ENCODE measurements at places on chromosomes 6 and 20.

DNA sequence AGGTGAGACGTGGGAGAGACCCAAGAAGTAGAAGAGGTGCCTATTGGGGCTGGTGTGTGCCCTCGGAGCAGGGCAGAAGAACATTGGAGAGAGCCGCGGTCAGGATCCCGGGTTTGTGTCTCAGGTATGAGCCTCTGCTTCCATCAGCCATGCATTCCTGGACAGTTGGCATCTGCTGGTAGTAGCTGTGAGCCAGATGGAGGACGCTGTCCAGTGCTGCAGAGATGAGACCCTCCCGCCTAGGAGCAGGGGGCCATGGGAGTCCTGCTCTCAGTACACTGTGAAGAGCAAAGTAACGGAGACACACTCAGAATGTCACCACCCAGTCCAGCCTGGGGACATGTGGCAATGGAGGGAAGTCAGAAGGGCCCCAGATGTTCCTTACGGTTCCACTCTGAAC lies 108.2 kb downstream of the CDH4 start:
- DNase-seq: no peak

DNA sequence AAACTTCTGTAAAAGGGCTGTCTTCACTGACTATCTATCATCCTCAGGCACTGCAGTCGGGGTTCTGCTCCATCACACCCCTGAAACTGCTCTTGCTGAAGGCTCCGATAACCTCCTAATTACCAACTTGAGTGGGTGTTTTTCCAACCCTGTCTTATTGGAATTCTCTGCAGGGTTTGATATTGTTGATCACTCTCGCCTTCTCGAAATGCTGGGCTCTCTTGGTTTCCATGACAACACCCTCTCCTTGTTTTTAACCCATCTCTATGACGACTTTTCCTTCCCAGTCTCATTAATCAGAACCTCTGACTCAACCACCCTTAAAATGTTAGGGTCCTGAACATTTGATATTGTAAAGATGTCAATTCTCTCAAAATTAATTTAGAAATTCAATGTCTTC lies 39.4 kb upstream of the NNAT start:
- DNase-seq: no peak

- peak; percentile 52 for DNase-seq
These were observed 22.6 kb upstream of the RIN2 start for GRCh38 chr20:19735446-19735845.

DNA sequence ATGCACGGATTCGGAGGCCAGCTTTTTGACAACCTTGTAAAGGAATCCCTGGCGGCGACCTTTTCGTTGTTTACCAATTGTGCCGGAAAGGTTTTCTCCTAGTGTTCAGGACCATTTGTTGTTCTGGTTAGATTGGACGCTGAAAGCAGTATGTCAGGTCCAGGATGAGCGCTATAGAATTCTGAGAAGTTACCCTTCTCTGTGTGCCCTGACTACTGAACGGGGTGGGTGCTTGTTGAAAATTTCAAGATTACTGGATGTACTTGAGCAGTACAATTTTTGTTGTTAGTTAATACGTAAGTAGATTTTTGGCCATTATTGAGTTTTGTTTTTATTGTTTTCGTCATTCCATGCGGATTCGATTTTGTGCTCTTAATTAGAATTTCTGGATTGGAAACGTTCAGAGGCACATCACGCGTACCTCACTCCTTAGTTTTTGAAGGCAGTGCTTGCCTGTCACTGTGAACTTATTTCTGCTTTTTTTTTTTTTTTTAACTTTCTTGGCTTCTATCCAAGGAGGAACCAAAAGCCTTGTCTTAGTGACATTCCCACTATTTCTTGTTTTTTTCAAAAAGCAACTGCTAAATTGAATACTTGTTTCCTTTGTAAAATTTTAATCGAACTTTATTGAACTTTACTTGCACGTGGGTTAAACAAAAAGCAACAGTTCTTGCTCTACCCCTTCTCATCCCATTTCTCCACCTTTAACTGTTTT lies 898 bp downstream of the XRN2 start:
- peak; percentile 43 for DNase-seq

GRCh38 chr6:106519460-106520394 lies 109.6 kb downstream of the RTN4IP1 start:
- DNase-seq: peak; percentile 77

DNA sequence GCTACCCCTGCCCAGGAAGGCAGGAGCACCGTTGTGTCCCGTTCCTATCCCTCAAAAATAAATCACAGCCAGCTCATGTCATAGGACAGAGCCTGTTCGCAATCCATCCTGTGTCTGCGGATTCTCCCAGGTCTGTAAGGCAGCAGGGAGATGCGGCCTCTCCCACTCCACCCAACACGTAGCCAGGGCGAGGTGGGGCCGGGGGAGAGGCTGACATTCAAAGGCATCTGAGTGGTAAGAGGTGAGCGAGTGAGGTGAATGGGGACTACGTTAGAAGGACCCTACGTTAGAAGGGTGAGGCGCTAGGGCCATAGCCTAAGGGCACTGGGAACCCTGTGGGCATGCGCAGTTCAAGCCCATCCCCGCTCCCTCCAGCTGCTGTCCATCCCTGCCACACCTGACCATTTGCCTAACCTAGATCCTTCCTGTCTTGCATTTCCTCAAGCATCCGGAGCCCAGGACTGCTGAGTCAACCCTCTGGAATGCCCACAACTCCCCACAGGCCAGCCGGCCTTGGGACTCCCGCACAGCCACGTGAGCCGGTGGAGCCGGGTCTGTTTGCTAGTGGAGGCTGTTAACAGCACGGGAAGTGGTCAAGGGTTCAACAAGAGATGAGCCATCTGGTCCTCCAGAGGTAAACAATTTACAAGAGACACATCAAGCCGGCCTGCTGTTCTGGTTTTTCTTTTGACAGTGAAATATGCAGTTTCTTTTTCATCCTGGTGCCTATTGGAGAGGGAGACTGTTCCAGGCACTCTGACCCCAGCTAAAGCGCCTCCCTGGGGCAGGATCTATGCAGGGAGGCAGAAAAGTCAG lies 45.9 kb downstream of the RIPOR3 start:
- no peak for DNase-seq

DNA sequence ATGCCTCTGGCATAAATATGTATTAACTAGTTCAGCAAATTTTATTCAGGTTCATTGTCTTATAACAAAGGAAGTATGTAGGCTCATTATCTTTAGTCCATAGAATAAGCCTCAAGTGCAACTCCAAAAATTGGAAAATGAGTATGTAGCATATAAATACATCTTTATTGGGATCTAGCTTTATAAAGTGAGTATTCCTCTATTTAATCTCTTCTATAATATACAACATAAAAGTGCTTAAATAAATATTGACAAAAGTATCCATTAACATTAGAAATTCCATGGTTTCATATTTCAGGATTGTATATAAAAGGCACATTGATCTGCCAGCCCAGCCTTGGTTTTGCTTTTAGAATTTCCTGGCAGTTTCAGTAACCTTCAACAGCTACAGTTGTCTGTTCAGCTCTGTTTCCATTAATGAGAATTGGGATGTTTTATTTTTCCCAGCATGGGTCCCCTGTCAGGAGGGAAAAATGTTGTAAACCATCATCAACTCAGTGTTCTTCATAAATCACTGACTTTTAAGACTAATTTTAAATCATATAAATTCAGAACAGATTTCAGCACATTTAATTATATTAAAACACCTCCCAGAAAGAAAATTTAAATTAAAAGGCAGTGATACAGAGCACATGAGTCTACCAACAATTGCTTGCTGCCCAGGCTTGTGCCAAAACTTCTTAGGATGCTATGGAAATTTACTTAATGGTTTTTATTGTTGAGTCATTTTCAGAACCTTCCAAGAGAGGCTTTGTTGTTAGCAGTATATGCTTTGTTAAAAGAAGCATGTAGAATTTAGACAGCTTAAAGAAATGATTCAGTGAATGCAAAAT lies 119.7 kb downstream of the ADGRG6 start:
- no peak for DNase-seq

DNA sequence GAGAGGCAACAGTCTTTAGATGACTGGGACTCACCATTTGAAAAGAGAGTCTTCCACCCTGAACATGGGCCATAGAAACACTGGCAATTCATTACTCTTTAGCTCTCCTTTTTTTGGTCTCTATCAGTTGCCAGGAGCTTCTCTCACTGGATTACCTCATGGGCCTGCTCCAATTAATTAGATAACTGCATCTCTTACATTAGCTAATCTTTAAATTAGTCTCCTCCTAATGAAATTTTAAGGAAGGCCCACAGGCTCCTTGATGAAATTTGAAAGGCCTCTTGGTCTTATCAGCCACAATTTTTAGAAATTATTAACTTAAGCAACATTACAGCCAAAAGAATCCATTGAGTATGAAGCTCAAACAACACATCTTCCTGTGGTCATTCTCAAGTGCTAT lies 184.4 kb downstream of the UNC5CL start:
- DNase-seq: no peak

DNA sequence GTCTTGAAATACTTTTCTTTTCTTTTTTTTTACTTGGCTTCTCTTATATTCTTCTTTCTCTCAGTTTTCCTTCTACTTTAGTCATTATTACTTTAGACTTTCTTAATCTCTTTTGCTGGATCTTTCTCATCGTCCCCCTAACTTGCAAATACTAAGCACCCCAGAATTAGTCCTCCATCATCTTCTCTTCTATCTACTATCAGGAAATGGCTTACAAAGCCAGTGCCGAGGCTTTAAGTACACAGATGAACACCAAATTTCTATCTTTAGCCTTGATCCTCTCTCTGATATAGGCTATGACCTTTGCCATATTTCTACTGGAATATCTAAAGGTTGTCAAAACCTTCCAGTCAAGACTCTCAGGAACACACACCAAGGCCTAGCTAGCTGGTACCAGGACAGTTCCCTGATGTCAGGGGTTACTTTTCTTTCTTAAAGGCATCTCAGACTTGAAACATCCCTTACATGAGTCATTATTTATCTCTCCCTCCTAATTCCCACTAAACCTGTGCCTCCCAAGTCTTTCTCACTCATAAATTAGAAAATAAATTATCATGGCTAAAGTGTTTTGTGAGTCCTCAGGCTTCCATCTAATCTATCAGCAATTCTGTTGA lies 278.6 kb upstream of the TCF21 start:
- DNase-seq: no peak

DNA sequence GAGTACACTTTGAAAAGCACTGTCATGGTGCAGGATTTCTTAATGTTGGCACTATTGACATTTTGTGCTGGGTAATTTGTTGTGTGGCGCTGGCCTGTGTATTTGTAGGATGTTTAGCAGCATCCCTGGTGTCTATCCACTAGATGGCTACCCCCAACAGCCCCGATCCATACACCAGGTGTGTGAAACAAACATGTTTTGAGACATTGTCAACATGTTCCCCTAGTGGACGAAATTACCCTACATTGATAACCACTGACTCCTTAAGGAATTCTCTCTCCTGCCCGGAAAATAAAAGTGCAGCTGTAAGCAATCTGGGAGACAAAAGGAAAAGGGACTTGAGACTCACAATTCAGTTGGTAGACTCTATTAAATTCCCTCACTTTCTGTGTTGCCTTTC lies 52.6 kb upstream of the TMEM200A start:
- no peak for DNase-seq

DNA sequence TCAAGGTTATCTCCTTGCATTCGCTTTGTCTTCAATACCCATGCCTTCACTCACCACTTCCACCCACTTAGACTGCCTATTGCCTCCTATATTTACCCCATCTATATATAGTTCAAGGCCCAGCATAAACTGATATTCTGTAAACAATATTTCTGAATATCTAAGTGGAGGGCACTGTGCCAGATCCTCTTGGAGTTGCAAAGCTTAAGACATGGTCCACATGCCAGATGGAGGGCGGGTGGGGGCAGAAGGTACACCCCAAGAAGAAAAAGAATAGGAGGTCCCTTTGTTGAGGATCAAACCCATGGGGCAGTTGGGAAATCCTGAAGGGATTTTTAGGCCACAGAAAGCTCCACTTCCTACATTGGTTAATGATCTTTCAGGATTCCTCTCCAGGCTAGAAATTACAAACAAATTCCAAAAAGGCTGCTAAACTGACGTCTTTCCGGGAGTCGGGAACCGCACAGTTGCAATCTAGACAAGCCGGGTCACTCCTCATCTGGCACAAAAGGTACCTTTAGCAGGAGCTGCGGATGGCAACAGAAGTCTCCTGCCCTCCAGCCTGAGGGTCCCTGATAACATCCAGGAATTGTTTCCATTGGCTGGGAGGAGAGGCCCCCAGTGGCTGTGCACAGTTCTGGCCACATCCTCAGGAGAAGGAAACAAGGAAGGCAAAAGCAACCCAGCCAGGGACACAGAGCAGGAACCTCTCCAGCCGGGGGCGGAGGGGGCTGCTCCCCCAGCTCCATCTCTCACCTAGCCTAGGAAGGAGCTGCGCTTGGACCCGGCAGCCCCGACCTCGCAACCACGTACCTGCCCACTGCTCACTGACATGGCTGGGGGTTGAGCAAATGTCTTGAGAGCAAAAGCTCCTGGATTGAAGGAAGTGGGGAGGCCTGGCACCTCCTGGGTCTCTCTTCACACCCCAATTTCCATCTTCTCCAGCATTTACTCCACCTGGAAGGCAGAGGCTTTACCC lies 5.9 kb upstream of the LPIN3 start:
- DNase-seq: no peak

- DNase-seq: no peak
These were observed 59.3 kb upstream of the STMND1 start for GRCh38 chr6:17042422-17043147.

- no peak for DNase-seq
These were observed 7.7 kb downstream of the ADGRF1 start for GRCh38 chr6:47034421-47034820.

GRCh38 chr6:37555040-37555781 lies 55.5 kb upstream of the CCDC167 start:
- no peak for DNase-seq

GRCh38 chr6:130920969-130921368 lies 93.8 kb downstream of the SMLR1 start:
- DNase-seq: no peak

GRCh38 chr20:25251558-25251957 lies 3.7 kb downstream of the PYGB start:
- DNase-seq: no peak

GRCh38 chr20:12482661-12483060 lies 526.1 kb upstream of the SPTLC3 start:
- DNase-seq: no peak

GRCh38 chr20:53869466-53870258 lies 200.7 kb downstream of the BCAS1 start:
- DNase-seq: peak; percentile 88
